ENCODE measurements at places on chromosomes 5 and 9.

DNA sequence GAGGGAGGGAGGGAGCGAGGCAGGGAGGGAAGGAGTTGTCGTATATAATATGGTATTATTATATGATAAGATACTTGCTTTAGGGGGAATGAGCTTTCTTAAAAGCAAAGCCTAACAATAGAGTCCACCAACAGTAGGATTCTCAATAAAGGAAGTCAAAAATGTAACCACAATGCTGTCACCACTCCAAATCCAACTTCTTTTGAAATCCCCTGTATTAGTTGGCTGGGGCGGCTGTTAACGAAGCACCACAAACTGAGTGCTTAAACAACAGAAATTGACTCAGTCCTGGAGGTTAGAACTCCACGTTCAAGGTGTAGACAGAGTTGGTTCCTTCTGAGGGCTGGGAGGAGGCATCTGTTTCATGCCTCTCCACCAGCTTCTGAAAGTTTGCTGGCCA lies 23.1 kb downstream of the GAS1 start:
- DNase-seq, result no peak

GRCh38 chr9:124251204-124251603 lies 6.5 kb upstream of the NEK6 start:
- DNase-seq, result no peak

DNA sequence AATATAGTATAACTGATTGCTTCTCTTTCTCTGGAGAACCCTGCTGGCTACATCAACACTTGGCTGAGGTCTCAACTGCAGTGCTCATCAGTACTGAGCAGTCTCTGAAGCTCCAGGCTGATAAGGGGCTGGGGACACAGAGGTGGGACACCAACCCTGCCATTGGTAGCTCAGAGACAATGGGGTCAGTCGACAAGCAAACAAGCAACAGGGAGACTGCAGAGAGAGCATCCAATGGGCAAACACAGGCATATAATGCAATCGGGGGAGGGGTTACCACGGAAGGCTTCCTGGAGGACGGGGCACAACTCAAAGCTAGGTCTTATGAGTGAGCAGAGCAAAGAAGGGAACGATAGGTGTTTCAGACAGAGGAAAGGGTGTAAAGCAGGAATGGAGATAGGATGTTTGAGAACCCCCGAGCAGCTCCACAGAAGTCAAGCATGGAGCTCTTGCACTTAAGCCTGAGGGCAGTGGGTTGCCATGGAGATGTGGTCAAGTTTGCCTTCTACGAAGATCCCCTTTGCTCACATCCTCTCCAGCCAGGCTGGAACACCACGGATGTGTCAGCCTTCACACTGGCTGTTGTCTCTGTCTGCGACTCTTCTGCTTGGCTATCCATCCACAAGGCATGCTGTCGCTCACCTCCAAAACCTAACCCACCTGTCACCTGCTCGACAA lies 21.5 kb upstream of the AKNA start:
- DNase-seq, result peak; percentile 72

DNA sequence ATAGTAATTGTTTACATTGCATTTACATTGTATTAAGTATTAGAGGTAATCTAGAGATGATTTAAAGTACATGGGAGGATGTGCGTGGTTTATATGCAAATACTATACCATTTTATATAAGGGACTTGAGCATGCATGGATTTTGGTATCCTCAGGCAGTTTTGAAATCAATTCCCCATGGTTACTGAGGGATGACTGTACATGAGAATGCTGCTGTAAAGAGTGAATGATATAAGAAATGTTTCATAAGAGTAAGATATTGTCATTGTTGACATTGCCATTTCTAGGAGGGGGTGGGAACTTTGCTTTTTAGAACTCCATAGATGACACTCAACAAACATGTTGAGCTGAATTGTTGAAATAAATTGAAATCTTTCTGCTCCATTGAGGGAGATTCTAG lies 185.0 kb downstream of the SEMA6A start:
- DNase-seq, result no peak

DNA sequence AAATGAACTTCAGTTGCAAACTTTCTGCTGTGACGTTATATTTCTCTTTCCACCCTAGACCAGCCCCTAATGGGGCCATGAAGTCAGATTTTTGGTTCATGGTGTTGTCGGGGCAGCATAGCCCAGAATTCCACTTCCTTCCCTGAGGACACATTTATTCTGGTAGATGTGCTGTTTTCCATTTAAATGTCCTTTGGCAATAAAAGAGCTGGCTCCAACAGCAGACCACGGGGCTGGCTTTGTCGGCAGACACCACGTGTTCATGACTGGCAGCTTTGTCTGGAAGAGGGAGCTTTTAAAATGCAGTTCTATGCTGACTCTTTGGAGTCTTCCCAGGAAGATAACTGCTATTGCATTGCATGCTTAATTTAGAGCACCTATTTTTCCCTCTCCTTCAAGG lies 17.6 kb upstream of the LCP2 start:
- DNase-seq, result no peak

DNA sequence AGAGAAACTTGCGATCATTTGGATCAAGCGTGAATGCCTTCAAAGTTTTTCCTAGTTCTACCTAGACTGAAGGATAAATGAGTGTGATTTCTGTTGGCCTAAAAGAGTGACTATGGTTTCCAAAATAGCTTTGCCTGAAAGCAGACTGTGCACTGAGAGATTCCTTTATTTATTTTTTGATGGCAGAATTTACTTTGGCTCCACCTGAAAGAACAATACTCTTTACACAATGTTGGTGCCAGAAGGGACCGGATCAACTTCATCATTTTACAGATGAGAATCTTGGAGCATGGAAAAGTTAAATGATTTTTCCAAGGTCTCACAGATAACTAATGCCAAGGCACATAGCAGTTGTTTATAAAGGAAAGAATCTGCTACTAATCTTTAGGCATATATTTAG lies 199.6 kb downstream of the KCTD16 start:
- DNase-seq, result no peak

DNA sequence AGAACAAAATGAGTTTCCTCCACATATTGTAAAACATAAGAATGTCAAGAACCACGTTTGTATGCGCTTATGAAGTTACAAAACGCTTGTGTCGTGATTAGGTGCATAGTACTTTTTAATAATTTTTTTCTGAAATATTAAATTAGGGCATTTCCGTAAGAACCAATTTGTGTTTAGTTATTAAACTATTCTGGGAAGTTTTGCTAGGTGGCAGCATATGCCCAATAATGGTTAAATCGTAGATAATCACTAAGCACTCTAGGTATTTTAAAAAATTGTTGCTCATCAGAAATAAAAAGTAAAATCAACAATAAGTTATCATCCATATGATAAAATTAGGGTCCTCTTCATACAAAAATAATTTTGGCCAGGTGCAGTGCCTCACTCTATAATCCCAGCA lies 5.4 kb downstream of the SRFBP1 start:
- peak; percentile 47 for DNase-seq

DNA sequence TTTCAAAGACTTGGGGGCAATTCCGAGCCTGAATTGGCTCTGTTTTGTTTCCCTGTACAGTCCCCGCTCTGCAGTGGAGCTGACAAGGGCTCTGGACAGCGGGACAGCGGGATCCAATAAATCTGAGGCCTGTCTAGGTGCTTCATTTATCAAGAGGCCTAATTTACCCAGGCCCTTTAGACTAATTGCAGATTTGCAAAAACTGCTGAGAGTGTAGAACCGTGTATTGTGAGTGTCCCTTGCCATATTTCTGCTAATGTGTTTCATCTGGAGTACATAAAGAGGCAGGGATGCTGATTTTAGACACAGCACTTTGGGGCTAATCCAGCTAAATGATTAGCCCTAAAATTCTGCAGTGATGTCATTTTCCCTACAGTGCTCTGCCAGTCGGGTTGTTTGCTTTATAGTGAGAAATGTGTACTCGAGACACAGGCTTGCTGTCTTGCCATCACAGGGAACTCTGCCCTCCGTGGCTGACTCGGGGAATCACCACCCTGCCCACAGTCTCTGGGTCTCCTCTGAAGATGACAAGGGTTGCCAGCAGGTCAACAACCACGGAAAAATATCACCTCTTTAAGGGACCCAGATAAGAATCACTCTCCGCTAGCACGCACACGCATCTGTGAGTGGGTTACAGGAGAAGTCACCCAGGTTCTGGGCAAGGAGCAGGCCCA lies 592.0 kb downstream of the BNC2 start:
- no peak for DNase-seq

GRCh38 chr9:34279411-34279810 lies 49.7 kb downstream of the KIF24 start:
- no peak for DNase-seq

GRCh38 chr5:152688561-152689249 lies 283.6 kb upstream of the NMUR2 start:
- DNase-seq, result peak; percentile 62

- DNase-seq, result peak; percentile 87
Measured at GRCh38 chr5:146369691-146370090, 31.1 kb downstream of the POU4F3 start.
